ENCODE measurements at places on chromosomes 3 and 15.

DNA sequence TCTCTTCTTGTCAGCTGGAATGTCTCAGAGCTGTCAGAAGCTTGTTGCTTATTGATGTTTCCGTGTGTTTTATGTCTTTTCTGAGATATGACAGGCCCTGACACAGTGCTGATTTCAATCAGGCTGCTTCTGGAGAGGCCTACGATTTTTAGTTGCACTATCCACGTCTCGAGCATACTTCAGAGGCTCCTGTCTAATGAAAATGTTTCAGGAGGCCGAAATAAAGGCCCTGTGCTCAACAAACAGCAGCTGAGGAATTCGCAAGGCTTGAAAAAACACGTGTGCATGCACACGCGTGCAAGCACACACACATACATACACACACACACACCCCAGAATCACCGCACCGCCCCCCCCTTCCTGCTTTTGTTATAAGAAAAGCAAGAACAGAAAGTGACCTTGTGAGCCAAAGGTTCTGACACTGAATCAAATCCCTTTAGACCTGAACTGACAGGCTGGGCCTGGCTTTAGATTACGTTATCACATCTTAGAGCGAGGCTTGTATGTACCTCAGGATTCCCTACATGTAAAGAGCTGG is 296.6 kb downstream of the NR2F2 start:
- DNase-seq: no peak

- no peak for DNase-seq
These were observed 192.8 kb downstream of the ARPP21 start for GRCh38 chr3:35832140-35832571.

- DNase-seq: no peak
These were observed 46.1 kb downstream of the FRMD4B start for GRCh38 chr3:69339760-69340159.

DNA sequence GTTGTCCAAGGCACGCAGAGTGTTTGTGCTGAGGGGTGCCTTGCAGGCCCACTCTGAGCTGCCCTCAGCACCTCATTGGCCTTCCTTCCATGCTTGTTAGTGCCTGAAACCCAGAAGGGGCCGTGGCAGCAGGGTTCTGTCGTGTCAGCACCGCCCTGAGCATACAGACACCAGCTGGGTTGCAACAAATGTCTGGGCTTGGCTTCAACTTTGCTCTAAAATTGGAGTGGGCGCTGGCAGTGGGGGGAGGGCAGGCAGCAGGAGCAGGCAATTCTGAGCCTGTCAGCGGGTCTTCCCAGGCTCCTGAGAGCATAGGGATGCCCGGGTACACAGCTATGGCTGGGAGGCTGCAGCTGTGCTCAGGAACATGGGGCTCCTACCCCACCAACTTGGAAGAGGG is 464.3 kb downstream of the EPHA3 start:
- DNase-seq: no peak

- no peak for DNase-seq
These were observed 143.1 kb upstream of the ARRDC4 start for GRCh38 chr15:97817276-97817890.

- DNase-seq: no peak
These were observed 26.8 kb downstream of the PARL start for GRCh38 chr3:183857863-183858262.

DNA sequence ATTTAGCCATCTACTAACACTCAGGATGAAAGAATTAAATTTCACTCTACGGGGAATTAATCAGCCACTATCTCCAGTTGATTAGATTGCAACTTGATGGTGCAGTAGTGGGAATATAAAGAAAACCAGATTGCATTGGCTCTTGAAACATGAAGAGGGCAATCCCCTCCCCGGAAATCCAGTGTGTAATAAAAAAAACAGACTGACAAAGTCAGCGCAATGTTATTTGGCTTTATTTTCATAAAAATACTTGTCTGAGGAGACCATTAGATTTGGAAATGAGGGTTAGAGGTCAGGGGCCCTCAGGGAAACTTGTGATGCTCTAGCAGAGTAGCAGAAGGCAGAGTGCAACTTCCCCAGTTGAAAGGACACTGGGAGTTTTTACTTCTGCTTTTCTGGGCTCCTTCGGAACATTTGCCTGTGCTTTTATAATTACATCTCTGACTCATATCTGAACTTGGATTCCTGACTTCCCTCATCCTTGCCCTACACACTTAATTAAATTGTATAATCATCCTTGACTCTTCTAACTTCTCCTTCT is 326.8 kb downstream of the TUSC7 start:
- DNase-seq: no peak

GRCh38 chr3:169954142-169954756 is 12.4 kb upstream of the SEC62 start:
- DNase-seq: no peak

- no peak for DNase-seq
These were observed 531.2 kb upstream of the CFAP20DC start for GRCh38 chr3:59580996-59581395.

- DNase-seq: no peak
These were observed 33.9 kb upstream of the MEIS2 start for GRCh38 chr15:37134244-37134643.

DNA sequence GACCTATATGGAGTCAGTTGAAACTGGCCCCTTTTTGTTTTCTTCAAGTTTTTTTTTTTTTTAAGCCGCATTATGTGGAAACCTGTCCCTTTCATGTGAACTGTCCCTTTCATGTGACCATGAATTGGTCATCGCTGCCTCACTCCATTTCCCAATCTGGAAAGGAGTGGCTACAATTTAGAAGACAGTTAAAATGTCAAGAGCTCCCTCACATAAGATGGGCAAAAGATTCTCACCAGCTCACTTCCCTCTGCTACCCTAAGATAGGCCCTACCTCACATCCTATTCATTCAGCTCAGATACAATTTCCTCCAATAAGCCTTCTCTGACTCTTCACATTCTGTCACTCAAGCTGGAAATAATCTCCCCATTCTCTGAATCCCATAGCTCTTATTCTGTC is 111.3 kb upstream of the BCL6 start:
- DNase-seq: no peak

GRCh38 chr3:181609030-181609767 is 102.5 kb upstream of the SOX2 start:
- DNase-seq: no peak

DNA sequence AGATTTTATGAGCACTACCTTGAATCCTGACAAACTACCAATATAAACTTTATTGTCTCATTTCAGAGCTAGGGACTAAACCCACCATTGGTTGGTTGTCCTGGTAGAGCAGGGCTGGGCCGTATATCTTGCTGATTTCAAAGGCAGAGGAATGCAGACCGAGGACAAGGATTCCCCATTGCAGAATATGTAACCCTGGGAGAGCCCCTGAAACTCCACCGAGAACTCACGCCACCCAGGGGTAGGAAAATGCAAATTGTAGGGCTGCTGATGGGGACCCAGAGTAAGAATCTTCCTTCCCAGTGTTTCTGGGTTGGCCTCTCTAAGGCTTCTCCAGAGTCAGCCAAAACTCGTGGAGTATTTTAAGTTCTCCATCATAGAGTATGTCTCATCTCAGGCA is 235.3 kb downstream of the ABHD5 start:
- DNase-seq: no peak

GRCh38 chr3:101762041-101762646 is 16.9 kb upstream of the NXPE3 start:
- DNase-seq: no peak

DNA sequence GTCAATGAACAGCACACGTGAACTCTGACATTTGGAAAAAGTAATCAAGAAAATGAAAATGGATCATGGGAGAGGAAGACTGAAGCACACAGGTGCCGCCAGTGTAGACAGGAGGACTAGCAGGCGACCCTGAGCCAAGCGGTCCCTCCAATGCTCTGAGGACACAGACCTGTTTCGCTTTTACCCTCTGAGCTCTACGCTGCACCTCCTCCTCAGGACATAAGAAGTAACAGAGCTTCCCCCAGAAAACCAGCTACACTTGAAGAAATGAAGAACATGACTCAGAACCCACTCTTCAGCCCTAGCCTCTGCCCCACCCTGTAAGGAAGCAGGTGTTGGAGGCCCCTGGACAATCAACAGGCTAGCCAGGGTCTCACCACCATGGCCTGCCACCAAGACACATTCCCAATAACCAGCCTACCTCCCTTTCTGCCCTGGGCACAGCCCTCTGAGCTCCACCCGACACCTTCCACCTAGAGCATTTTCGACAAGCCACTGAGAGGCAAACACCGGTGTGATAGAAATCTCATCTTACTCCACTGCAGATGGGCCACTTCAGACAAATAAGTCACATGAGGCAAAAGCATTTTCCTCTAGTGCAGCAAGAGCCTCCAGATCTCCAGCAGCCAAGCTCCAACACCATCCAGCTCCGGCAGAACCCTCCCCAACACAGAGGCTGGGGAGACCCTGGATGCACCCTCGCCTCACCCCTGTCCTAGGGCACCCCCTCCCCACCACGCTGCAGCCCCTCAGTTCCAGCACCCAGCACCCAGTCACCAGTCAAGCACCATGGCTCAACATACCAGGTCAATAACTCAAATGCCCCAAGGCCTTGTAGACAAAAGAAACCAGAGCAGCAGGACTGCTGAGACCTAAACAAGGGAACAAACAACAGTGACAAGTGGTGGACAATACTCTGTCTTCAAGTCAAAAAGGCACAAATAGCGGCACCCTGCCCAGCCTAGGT is 11.4 kb downstream of the FAM174B start:
- no peak for DNase-seq

- no peak for DNase-seq
These were observed 23.9 kb upstream of the RSL24D1 start for GRCh38 chr15:55220606-55221005.

- DNase-seq: no peak
These were observed 81.3 kb downstream of the FAM81A start for GRCh38 chr15:59519329-59519728.

- no peak for DNase-seq
These were observed 214.6 kb upstream of the MDFIC2 start for GRCh38 chr3:70527026-70527425.

GRCh38 chr15:77034695-77035489 is 36.0 kb downstream of the TSPAN3 start:
- no peak for DNase-seq

DNA sequence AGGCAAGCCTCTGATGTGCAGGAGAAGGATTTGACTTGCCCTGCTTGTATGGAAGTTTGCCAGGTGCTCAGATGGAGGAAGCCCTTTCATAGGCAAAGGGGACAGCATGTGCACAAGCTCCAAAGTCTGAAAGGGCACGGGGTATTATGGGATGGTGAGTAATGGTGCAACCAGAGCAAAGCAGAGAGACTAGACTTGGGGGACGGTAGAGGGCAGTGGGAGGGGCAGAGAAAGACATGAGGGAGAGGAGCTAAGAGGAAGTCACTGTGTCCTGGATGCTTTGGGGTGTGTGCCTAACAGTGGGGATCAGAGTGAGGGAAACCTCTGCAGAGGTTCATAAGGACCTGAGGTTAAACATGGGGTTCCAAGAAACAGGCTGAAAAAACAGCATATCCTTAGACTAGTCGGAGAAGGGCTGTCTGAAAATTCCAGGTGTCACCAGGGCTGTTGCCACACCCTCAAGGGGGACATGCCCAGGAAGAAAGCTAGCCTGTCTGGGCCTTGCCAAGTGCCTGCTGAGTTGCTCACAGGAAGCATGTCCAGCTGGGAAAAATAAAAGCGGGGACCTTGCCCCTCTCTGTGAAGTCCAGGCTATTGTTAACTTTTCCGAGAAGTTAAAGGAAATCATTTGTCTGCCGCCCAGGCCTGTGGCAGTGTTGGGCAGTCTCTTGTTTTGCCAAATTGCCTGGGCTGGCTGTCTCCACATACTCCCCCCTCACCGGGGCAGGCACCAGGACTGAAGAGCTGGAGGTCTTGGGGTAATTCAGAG is 47.1 kb downstream of the HRH1 start:
- DNase-seq: no peak

- no peak for DNase-seq
These were observed 246.9 kb downstream of the ZIC1 start for GRCh38 chr3:147656023-147656422.

DNA sequence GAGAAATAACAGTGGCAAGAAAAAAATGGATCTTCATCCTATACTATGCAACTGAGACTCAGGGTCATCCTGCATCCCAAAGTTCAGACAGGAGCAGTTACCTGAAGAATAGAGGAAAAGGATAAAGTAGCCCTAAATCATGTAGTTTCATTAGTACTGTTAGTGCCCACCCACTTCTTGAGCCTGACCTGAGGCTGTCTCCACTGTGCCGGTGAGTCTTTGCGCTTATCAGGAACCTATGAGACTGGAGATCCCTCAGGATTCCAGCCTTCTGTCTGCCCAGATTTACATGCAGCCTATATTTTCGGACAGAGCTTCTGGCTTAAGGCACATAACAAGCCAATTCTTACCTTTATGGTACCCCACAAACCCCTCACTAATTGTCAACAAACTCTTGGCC is 791.6 kb downstream of the ROBO1 start:
- no peak for DNase-seq

DNA sequence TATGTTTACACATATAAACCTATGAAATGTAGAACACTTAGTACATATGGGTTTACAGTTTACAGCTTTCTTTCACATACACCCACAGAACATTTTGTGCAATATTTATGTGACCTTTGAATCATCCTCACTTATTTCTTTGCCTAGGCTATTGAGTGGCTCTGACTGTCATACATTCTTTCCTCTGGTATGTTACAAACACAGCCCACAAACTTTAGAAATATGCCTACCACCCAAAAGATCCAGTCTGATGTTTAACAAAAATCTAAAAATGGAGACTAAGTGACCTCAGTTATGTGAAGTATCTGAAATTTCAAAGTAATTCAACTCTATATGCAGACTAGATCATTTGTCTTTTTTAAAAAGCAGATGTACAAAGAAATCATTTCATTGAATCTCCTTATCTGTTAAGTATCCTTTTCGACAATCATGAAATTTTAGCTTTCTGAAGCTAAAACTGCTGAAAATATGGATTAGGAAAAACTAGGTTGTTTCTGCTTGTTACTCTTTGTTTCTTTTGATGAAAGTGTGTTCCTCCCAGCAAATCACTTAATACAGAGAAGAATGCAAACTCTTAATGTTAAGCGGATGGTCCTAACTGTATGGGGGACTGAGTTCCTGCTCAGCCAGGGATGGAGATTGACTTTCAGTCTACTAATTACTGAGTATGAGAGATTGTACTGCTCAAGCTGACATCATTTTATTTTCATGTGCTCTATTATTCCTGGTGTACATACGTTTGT is 27.7 kb downstream of the CCDC54 start:
- no peak for DNase-seq

DNA sequence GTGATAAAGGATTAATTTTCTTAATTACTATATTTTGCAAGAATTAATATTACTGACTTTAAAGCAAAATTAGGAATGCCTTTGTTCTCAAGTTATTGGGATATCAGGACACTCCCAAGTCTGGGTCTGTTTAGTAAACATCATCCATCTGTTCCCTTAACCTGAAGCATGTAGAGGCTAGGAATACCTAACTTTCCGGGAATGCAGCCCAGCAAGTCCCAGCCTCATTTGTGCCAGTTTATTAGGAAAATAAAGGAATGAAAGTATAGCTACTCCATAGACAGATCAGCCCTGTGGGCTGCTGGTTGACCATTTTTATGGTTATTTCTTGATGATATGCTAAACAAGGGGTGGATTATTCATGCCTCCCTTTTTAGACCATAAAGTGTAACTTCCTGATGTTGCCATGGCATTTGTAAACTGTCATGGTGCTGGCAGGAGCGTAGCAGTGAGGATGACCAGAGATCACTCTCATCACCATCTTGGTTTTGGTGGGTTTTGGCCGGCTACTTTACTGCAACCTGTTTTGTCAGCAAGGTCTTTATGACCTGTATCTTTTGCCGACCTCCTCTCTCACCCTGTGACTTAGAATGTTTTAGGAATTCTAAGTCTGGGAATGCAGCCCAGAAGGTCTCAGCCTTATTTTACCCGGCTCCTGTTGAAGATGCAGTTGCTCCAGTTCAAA is 540.2 kb downstream of the NAALADL2 start:
- no peak for DNase-seq

Data from GOT3 (cell line).